ENCODE measurements at places on chromosomes 1 and 21. TPM values are rescaled to one million over a fixed set of nuclear protein-coding genes. Genes with fewer than 3 reads are reported as not detected.

The SERTAD4 gene
- 8.2 TPM for total RNA-seq

The PSRC1 gene
- 17.6 TPM for total RNA-seq

The TEX38 gene
- total RNA-seq = 0.57 TPM

DNA sequence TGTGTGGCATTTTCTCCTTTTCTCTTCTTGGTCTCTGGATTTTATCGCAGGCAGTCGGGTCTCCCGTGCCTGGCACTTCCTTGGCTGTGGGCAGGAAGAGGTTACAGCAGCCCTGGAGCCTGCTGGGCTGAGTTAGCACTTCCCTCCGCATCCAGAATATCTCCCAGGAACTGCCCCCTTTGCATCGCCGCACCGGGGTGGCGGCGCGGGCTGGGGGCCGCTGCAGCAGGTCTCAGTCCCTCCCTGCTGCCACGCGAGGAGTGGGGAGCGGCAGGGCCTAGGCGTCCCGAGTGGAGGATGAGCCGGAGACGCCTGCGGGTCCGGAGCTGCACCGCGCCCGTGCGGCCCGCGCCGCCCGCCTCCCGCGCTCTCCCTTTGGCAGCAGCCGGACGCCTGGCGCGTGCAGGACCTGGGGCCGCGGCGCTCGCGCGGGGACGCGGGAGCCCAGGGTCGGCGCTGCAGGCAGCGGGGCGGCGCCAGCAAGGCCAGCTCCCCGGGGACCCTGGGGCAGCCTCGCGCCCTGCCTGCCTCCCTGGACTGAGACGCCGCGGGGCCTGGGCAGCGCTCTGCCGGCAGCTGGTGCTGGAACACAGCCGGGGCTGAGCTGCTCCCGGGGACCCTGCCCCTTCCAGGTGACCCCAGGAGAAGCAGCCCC, 192.8 kb downstream of the PRDM2 start:
- peaks cover 9% of the 10 kb centered on the region for H3K4me1 ChIP-seq
- no peaks in the 10 kb centered on the region for H3K36me3 ChIP-seq
- peaks cover 47% of the 10 kb centered on the region for H3K27me3 ChIP-seq
- peak overlapping the region; percentile 54 for H3K4me3 ChIP-seq
- DNase-seq = peak; percentile 47
- H3K27ac ChIP-seq = no peak overlapping the region

DNA sequence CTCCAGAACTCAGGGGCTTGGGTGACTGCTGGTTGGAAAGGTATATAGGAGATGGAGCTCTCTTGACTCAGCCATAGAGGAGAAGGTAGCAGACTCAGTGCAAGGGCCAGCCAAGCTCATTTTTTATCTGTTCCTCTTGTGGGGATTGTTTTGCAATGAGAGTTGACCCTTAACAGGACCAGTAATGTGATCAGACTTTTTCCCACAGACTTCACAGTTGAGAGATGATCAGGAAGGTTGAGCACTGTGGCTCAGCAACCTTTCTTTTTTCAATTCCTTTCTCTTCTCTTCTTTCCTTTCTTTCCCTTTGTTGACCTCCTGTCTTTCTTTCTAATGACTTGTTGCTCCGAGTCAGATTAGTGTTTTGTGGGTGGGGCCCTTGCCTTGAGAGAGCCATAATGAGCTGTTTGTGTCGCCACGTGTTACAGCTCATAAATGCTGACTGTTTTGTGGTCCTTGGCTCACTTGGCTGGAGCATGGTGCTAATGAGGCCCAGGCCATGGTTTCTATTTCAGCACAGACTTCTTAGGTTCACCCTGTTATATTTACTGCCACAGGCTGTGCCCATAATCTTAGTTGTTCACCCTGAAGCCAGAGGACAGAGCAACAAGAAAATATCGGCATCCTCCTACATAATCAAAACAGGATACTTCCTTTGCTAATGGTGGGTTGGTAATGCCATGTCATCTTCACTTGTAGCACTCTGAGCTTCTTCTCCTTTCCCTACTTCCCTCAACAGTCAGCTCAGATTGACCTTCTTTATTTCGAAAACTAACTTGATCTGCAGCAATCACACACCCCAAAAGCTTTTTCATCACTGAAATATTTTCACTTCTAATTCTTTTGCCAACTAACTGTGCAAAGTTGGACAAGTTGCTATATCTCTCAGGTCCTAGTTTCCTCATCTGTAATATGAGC, 13.9 kb downstream of the ADAM30 start:
- DNase-seq = no peak
- H3K36me3 ChIP-seq = peaks cover under 1% of the 10 kb centered on the region
- H3K27ac ChIP-seq = no peak overlapping the region
- peaks cover 6% of the 10 kb centered on the region for H3K27me3 ChIP-seq

- no peaks in the 10 kb centered on the region for H3K27me3 ChIP-seq
- H3K4me1 ChIP-seq = peaks cover 4% of the 10 kb centered on the region
- DNase-seq = no peak
These were observed 81.3 kb downstream of the MAST2 start for GRCh38 chr1:45884700-45885099.

DNA sequence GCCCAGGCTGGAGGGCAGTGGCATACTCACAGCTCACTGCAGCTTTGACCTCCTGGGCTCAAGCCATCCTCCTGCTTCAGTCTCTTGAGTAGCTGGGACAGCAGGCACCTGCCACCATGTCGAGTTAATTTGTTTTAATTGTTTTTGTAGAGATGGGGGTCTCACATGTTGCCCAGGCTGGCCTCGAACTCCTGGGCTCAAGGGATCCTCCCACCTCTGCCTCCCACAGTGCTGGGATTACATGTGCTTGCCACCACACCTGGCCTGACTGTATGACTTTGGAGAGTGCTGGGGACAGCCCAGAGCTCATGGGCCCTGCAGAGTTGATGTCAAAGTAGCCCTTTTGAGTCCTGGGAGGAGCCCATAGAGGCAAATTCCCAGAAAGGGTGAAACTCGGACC, 1.8 kb downstream of the OBSCN start:
- H3K4me3 ChIP-seq = no peak overlapping the region
- peaks cover 10% of the 10 kb centered on the region for H3K27me3 ChIP-seq

DNA sequence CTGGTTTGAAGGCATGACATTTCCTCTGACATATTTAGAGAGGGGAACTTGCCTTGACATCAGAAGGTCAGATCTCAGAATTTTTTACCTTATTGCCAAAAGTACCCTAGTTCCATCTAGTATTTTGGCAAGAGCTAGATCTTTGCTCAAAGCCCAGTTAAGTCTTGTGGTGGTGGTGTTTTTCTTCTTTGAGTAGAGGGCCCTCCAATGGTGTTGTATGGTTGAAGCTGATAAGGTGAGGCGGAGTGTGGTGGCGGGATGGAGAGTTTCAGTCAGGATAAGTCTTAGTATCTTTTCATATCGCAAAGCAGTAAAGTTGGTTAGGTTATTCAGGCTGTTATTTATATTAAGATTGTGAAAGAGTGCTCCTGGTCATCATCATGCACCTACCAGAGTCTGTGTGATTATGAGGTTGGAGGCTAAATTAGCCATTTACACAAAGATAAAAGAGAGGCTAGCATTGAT, 20.1 kb upstream of the MACF1 start:
- no peaks in the 10 kb centered on the region for H3K27me3 ChIP-seq
- DNase-seq = no peak

All from mesothelial cell of epicardium (in vitro differentiated cells).